Esophagus muscularis mucosa (tissue), 4 donors: ENCODE measurements at places on chromosomes 3 and 15.

DNA sequence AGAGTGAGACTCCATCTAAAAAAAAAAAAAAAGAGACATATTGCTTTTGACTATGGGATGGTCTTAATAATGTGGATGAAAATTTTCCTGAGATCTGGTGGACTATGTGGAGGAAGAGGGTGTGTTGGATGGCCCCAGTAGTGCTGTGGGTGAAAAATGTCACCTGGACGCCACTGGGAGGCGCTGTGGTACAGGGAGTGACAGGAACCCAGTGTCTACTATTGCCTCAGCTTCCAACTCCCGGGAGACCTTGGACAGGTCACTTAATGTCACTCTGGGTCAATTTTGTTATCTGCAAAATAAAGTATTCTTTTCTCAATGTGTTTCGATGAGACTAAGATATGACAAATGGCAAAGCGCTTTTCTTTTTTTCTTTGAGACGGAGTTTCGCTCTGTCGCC, 27.7 kb upstream of the DCP1A start:
- no peak for DNase-seq

DNA sequence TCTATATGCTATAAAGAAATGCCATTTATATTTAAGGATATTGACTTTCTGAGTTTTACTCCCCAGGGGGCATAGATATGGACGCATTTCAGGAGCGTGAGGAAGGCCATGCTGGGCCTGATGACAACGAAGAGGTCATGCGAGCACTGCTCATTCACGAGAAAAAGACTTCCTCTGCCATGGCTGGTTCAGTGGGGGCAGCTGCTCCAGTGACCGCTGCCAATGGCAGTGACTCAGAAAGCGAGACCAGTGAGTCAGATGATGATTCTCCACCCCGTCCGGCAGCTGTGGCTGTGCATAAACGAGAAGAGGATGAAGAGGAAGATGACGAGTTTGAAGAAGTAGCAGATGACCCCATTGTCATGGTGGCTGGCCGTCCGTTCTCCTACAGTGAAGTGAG, 38.4 kb downstream of the GTF2E1 start:
- DNase-seq, result no peak

- no peak for DNase-seq
These were observed 727.7 kb downstream of the NTRK3 start for GRCh38 chr15:87528873-87529272.

- DNase-seq, result no peak
These were observed 78.6 kb downstream of the CTNNB1 start for GRCh38 chr3:41277790-41278465.

GRCh38 chr15:32004249-32004648, 26.1 kb upstream of the CHRNA7 start:
- no peak for DNase-seq

- DNase-seq, result no peak
These were observed at the start of gene GATA2 for GRCh38 chr3:128492671-128493569. Gene GATA2 (minus strand): TSS chr3:128493201. CDS start chr3:128487031, 6,170 bp downstream.

DNA sequence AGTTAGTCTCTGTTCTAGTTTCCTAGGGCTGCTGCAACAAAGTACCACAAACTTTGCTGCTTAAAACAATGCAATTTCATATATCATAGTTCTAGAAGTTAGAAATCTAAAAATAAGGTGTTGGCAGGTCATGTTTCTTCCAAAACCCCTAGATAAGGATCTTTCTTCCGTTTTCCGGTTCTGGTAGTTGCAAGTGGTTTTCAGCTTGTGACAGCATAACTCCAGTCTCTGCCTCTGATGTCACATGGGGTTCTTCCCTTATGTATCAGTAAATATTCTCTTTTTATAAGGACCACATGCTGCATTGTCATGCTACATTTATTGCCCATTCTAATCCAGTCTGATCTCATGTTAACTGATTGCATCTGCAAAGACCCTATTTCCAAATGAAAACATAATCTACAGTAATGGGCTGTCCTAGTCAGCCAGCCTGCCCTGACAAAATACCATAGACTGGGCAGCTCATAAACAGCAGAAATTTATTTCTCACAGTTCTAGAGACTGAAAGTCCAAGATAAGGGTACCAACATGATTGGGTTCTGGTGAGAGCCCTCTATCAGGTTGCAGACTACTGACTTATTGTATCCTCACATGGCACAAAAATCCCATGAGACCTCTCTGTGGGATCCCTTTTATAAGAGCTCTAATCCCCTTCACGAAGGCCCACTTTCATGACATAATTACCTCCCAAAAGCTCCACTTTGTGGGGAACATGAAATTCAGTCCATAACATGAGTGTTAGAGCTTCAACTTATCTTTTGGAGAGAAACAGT, 642.0 kb upstream of the NAALADL2 start:
- no peak for DNase-seq

DNA sequence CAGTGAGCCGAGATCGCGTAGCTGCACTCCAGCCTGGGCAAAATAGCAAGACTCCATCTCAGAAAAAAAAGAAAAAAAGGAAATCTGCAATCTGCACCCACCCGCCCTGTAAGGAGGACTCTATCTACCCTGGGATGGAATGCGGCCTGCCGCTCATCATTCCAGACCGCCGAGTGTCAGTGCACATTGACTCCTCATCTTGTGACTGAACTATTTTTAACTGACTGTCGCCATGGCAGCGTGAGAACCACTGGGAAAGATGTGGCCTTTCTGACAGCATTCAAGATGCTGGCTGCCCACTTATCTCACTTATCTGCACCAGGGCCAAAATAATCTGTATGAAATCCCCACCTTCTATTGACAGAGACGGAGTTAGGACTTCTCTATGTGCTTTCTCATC, 38.8 kb upstream of the ANKRD34C start:
- peak; percentile 45 for DNase-seq

DNA sequence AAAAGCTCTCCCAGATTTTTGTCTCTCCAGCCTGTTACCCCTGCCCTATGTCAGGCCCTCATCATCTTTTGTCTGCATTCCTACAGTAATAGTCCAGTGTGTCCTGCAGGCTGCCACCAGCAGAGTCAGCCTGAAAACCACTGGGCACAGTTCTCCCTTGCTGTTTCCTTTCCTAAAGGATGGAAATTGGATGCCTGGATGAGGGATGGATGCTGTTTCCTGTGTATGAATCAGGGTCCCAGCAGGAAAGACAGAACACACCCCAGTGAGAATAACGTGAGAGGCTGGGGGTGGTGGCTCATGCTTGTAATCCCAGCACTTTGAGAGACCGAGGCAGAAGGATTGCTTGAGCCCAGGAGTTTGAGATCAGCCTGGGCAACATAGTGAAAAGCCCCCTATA, 3.3 kb upstream of the SNX33 start:
- DNase-seq, result no peak

GRCh38 chr3:43584043-43584826, 37.6 kb downstream of the ANO10 start:
- no peak for DNase-seq

DNA sequence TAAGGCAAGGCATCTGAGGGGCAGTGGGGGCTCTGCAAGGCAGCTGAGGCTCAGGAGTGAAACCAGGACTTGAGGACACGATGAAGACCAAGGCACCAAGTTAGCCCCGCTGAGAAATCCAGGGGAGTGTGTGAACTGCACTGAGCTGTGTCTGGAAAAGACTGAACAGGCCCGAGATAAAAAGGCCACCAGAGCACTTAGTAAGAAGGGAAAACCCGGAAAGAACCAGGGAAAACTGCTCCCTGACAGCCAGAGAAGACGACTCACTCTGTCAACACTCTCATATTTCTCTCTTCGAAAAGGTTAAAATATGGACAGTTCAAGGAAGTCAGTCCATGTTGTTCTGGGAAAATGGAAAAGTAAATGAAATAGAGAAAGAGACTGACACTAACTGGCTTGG, 109.0 kb downstream of the SEC22A start:
- no peak for DNase-seq

DNA sequence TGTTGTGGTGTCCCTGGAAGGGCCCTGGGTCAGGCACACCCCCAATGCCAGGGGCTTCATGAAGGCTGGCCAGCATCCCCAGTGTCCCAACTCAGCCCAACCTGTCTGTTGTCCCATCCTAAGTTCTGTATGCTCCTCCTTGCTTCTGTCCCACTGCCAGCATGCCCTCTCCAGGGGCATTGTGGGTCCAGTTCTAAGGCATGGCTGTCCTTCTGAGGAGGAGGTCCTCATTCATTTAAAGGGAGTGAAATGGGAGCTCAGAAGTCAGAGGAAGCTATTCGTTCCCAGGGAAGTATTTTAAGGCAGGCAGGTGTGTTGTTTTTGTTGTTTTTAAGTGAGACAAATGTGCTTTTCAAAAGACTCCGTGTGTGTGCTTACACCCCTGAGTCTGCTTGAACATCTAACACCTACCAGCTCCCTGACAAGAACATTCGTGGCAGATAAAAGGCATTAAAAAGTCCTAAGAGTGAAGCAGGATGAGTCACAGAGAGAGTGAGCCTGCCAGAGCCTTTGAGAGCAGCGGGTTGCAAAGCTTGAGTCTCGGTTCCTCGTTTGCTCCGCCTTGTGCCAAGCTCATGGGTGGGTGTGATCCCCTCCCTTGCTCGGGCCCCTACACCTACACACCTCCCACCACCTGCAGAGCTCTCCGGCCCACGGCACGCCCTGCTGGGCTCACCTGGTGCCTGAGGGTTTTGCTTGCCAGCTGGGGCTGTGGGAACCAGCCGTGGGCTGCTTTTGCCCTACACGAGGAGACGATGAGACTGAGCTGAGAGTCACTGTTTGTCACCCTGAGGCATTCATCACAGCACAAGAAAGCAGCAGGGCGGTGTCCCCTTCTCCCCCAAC, 183.4 kb upstream of the TOPAZ1 start:
- no peak for DNase-seq

GRCh38 chr3:118882353-118882947, 152.2 kb downstream of the IGSF11 start:
- no peak for DNase-seq
